ENCODE measurements at places on chromosomes 5 and 9.

GRCh38 chr5:43780586-43780985 is 177.6 kb downstream of the NNT start:
- no peak for DNase-seq

DNA sequence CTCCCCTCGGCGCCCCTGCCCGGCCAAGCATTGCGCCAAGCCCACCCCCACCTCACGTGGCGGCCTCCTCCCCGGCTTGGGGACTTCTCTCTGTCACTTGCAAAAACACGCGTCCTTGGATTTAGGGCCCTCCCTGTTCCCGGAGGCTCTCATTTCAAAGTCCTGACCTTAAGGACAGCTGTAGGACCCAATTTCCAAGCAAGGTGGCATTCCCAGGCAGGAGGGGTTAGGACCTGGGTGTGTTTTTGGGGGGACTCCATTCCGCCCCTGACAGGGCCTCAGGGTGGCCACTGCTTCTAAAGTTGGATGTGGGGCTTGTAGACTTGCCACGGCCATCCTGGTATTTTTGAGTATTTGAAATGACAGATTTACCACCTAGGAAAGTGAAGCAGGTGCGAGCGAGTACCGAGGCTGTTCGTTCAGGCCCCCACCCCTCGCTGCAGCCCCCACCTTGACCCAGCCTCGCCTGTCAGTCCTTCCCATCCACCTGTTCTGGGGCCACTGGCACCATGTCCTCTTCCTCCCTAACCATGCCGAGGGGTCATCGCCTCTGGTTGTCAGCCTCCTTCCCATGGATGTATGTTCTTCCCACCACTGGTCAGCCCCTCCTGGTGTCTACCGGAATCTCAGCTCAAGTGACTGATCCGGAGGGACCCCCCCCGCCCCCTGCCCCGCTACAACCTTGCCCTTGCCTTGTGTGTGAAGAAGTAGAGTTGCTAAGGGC is 52.4 kb downstream of the MRPL36 start:
- DNase-seq: no peak

- no peak for DNase-seq
Observed at GRCh38 chr9:78676623-78677022, 379.7 kb downstream of the PSAT1 start.

DNA sequence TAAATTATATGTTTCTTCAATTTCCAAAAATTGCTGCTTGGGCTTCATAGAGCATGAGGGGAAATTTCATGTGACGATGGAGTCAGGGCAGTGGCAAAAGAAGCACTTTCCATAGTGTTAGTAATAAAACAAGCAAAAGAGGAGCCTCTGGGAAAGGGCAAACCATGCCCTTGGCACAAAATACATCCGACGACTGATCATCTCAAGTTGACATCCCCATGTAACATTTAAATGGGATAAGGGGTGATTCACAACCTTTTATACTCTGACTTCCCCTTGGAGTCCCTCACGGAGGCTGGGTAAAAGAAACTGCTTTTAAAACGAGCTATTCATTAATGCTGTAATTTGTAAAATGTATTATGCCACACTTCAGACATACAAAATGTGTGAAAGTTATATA is 161.4 kb upstream of the DMRT1 start:
- no peak for DNase-seq

- DNase-seq: no peak
Observed at GRCh38 chr5:2286250-2286649, 403.5 kb upstream of the IRX4 start.

DNA sequence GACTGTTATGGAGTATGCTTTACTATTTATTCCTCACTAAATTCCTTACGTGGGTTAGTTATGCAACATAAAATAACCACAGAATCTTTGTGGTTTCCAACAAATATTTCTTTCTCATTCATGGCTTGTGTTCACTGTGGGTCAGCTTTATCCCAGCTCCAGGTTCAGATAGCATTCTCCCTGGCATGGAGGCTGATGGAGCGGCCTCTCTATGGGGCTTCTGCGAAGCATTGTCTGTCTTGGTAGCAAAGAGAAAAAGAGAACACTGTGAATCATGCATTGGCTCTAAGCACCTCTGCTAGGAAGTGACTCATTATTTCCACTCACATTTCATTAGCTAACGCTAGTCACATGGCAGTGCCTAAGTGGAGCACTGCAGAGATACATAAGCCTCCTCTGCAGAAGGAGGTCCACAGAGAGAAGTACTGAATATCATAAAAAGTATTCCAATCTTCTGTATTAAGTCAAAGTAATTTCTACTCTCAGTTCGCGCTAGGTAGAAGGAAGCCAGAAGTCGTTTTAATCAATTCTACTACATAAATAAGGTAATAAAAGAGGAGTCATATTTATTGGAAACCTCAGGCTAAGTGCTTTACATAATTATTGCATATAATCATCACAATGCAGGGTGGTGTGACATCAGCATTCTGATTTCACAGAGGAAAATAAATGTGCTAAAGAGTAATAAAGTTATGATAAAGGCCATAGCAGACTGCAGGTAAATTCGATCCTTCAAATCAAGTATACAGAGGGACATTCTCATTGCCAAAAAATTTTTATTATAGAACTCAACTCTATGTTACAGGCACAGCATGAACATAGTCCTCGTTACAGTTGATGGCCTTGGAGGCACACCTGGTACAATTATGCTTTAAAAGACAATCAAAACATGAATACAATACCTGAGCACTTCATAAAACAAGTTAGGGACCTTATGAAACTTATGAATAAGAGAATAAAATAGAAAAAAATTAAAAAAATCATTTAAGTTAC is 531.1 kb downstream of the CETN3 start:
- DNase-seq: no peak

DNA sequence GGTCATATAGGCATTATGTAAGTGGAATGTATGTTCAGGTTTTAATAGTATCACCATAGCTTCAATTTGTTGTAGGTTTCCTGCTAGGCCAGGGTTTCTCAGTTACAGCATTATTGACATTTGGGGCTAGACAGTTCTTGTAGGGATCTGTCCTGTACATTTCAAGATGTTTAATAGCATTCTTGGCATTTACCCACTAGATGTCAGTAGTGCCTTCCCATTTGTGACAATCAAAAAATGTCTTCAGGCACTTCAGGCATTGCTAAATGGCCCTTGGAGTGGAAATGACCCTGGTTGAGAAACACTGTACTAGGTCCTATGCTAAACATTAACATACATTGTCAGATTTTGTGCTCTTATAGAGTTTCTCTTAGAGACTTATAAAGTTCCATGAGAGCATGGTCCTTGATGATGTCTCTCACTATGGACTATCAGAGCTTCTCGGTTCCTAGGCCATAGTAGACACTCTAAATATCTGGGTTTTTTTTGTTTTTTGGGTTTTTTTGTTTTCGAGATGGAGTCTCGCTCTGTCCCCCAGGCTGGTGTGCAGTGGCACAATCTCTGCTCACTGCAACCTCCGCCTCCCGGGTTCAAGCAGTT is 1.4 kb downstream of the KIF20A start:
- DNase-seq: peak; percentile 12

- DNase-seq: no peak
Observed at GRCh38 chr5:139974661-139975060, 68.4 kb downstream of the NRG2 start.

- no peak for DNase-seq
Observed at GRCh38 chr9:74772121-74772520, 115.6 kb downstream of the TRPM6 start.

GRCh38 chr5:90399251-90399650 is 10.3 kb downstream of the CETN3 start:
- DNase-seq: no peak

- DNase-seq: no peak
Observed at GRCh38 chr5:10682801-10683525, 78.1 kb downstream of the DAP start.

DNA sequence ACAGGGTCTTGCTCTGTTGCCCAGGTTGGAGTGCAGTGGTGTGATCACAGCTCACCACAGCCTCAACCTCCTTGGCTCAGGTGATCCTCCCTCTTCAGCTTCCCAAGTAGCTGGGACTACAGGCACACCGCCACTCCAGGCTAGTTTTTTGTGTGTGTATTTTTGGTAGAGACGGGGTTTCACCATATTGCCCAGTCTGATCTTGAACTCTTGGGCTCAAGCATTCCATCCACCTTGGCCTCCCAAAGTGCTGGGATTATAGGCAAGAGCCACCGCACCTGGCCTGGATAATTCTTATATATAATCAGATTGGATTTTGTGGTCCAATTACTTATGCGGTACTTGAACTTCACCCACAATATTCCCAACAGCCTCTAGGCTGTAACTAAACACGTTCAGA is 19.8 kb downstream of the CCDC69 start:
- no peak for DNase-seq

- DNase-seq: no peak
Observed at GRCh38 chr9:122605691-122606090, 8.8 kb upstream of the OR1Q1 start.

DNA sequence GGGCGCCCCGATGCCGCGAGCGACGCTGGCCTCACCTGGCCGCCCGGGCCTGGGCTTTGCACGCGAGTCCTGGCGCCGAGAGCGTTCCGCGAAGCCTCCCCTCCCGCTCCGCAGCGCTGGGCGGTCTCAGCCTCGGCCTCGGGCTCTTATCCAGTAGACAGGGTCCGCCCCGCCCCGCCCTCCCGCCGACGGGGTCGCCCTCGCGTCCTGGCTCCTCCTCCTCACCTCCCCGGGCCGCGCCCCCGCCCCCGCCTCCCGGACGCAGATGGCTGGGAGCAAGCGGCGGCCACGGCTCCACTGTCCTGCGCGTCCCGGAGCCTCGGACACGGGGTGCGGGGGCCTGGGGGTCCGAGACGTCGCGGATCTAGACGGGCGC is at the start of gene SLC6A3:
SLC6A3 (minus strand) TSS at position 128 of the 376 bp plus-strand sequence. CDS start 2,243 bp downstream, outside the sequence.
- DNase-seq: no peak

- no peak for DNase-seq
Observed at GRCh38 chr5:74464512-74465209, 175.9 kb downstream of the ENC1 start.

DNA sequence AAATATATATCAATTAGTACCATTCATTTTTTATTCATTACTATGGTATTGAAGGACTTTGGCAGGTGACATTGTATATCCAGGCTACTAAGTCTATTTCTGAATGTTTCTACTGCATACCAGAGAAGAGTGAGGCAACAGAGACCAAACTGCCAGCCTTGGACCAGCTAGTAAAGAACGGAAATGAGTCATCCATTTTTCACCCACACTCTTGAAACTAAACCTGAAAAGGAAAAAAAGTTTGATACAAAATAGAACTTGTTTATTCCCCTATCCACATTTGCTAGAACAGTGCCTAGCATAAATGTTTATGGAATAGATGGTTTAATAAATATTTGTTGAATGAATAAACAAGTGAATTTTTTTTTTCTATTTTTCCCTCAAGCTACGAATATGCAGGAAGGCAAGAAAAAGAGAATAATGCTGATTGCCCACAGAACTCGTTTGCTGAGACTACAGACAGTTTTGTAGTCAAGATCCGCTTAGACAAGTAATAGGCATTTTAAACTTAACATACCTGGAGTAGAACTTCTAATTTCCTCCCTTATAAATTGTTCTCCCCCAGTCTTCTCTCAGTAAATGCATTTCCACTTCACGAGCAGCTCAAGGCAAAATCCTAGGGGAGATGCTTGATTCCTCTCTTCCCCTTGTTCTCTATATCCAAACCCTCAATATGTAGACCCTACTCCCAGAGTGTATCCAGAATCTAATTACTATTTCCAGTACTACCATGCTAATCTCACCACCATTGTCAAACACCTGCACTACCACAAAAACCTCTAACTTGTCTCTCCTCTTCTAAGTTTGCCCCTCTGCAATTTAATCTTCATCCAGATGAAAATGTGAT is 146.2 kb upstream of the RASA1 start:
- peak; percentile 65 for DNase-seq

GRCh38 chr9:122579874-122580273 is 3.3 kb downstream of the OR1L8 start:
- DNase-seq: no peak

- no peak for DNase-seq
Observed at GRCh38 chr5:24783596-24783995, 138.8 kb upstream of the CDH10 start.

DNA sequence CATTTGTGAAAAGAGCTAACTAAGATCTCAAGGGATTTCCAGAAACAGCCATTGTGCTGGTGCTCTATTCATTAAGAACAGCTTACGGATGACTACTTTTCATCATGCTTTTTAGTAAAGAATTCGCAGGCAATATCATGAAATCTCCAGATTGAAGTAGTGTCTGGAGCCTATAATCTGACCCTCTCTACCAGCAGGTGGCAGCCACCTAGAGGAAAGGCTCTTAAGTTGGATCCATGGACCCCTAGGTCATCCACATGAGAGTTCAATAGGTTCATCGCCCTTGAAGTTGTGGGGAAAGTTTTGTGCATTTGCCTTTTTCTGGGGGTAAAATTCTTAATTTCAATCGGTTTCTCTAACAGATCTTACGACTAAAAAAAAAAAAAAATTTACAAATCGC is 82.3 kb downstream of the SLC1A3 start:
- DNase-seq: no peak

DNA sequence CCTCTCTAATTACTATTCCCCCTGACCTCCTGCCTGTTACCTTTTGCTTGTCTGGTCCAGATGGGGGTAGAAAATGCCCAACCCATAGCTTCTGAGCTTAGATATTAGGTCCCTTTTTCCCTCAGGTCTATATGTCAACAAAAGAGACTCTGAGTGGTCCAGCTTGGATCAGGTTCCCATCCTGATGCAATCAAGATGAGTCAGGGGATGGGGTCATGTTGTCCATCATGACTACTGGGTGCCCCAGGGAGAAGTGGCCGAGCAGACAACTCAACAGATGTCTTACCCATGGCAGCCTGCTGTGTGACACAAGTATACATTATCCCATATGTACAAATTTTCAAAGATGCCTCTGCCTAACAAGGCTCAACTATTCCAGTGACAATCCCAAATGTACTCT is 9.1 kb upstream of the ANKH start:
- no peak for DNase-seq

DNA sequence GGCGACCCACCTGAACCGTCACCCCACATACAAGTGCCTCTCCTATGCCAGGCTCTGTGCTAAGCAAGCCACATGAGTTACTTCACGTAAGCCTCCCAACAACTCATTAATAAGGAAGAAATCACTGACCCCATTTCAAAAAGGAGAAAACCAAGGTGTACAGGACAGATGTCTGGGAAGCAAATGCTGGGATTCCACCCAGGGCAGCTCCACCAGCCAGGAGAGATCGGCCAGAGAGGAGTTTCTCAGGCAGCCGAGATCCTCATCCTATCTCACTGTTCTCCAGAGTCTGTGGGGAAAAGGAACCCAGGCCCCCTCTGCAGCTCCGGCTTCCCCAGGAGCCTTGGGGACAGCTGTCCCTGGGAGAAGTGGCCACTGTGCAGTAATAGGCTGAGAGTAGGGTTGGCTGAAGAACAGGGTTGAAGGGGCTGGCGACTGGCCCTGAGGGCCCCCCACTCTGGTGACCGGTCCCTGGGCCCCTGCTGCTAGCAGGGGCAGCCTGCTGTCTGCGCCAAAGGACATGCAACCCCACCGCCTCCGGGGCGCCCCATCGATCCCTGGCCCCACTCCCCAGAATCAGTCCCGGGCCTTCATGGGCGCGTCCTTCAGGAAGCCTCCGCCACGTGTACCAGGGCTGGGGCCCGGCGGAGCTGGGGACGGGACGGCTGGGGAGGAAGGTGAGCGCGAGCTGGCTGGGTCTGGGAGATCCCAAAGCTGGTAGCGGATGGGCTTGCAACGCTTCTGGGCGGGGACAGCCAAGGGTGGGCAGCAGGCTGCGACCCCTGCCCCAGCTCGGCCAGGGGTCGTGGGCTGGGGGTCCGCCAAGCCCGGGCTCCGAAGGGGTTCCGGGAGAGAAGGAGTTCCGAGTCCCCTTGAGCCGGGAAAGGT is 44.1 kb upstream of the STXBP1 start:
- peak; percentile 23 for DNase-seq

GRCh38 chr5:126808521-126808988 is 31.6 kb downstream of the LMNB1 start:
- DNase-seq: no peak

Measured in CD4-positive, alpha-beta T cell treated with Interleukin-6 at 100 ng/mL for 8 hours (primary cell).